Activated T-helper 17 cell treated with anti-CD3 and anti-CD28 coated beads, Interleukin-2, amount 50 U/mL, for 72 hours (primary cell): ENCODE measurements at places on chromosomes 1 and 21. TPM values are rescaled to one million over a fixed set of nuclear protein-coding genes. Genes with fewer than 3 reads are reported as not detected.

The SFPQ gene
- 228 TPM for total RNA-seq

The PLPPR5 gene
- total RNA-seq, result not detected

The MYOG gene
- total RNA-seq, result not detected

DNA sequence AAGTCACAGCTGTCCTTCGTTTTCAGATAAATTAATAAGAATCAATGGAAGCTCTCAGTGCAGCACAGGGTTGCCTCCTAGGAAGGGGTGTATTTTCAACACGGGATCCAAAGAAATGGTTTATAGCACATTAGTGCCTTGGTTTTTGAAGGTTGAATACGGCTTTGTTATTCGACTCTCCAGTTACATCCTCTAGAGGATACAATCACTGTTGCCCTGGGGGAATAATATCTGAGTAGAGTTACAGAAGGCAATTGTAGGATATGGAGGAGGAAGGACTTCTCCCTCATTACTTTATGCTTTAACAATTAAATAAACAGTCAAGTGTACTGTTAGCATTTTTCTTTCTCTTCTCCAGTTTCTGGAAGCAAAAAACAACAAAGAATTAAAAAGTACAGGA, 14.3 kb upstream of the ZNF326 start:
- ATAC-seq, result no peak

GRCh38 chr1:145961109-145961424, 3.2 kb upstream of the LIX1L start:
- no peak for ATAC-seq

GRCh38 chr1:156874572-156875340, 14.1 kb downstream of the NTRK1 start:
- no peak for ATAC-seq

- no peak for ATAC-seq
Observed at GRCh38 chr1:5802606-5803005, 189.6 kb downstream of the NPHP4 start.
